ENCODE measurements at places on chromosomes 6 and 20.

DNA sequence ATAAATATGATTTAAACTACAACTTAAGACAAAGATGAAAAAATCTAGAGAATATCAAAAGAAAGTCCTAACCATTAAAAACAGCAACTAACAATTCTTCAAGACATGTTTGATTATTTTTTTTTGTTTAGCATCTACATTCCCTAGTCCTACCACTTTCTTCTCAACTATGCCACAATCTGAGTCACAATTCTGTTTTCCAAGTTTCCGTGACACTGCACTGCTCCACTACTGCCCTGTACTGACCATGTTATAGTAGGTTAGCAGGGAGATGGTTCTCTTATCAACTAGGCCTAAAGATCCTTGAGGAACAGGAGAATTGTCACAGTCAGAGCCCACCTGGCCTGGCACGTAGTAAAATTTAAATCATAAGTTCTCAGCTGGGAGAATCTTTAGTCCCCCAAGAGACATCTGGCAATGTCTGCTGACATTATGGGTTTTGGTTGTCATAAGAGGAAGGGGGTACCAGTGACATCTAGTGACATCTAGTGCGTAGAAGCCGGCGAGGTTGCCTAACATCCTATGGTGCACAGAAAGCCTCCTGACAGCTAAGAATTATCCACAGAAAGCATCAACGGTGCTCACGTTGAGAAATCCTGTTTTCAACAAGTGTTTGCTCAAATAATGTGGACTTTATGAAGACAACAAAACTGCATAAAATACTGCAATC lies 100.5 kb downstream of the PDE10A start:
- DNase-seq, result no peak

DNA sequence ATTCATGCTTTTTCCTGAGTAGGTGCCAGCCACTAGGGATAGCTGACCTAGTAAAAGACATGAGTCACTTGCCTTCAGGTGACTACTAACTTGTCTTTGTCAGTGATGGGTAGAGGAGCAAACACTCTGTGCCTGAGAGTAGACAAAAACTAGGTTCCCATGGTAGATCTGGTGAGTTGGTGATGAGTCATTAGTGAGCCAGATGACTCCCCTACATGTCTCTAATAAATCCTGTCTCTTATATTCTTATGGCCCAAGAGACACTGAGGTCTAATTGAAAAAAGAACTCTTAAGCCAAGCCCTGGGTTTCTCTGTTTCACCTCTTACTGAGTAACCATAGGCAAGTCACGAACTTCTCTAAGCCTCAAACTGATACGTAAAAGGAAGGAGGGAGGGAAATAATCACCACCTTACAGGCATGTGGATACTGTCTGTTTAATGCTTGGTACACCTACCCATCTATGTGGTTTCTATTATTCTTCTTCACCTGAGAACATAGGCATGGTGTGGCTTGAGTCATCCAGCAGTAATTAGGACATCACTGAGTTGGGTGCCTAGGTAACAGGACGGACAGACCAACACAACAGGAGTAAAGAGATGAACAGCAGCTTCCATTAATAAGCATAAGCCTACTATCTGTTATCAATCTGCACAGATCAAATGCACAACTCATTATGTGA lies 20.3 kb downstream of the TTPAL start:
- no peak for DNase-seq

- no peak for DNase-seq
Measured at GRCh38 chr6:42707595-42707994, 14.8 kb downstream of the PRPH2 start.

GRCh38 chr6:114249522-114249921 lies 93.3 kb downstream of the HS3ST5 start:
- DNase-seq, result no peak

DNA sequence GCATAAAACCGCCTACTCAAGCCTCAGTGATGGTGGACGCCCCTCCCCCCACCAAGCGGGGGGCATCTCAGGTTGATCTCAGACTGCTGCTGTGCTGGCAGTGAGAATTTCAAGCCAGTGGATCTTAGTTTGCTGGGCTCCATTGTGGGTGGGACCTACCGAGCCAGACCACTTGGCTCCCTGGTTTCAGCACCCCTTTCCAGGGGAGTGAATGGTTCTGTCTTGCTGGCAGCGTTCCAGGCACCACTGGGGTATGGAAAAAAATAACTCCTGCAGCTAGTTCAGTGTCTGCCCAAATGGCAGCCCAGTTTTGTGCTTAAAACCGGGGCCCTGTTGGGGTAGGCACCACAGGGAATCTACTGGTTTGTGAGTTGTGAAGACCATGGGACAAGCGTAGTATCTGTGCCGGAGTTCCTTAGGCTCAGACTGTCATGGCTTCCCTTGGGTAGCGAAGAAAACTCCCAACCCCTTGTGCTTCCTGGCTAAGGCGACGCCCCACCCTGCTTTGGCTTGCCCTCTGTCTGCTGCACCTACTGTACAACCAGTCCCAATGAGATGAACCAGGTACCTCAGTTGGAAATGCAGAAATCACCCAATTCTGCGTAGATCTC lies 1334.5 kb upstream of the ADGRB3 start:
- DNase-seq, result no peak

DNA sequence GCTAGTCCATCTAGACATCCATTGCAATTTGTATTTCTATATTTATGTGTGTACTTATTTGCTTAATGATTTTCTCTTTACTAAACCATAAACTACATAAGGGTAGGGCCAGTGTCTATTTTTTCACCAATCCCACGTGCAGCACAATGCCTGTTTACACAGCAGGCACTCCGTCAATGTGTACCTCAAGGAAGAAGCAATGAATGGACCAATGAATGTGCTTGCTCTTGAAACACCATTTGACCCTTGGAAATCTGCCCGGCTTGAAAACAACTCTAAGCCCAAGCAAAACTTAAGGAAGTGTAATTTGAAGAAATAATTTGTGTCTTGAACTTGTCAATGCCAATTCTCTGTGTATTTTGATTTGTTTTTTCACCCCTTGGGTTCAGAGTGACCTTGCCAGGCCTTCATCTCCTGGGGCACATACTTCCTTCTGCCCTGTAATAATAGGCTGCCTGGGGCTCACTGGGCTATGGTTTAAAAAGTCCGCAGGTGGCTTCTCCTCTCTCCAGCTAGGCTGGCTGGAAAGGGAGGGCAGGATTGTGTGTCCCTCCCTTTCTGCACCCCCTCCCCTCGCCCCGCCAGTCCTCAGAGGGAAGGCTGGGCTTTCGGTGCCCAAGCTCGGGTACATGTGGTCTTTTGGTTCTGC lies 140.8 kb upstream of the ARMC2 start:
- peak; percentile 90 for DNase-seq

- DNase-seq, result no peak
Measured at GRCh38 chr6:5833120-5833519, 173.6 kb downstream of the NRN1 start.

DNA sequence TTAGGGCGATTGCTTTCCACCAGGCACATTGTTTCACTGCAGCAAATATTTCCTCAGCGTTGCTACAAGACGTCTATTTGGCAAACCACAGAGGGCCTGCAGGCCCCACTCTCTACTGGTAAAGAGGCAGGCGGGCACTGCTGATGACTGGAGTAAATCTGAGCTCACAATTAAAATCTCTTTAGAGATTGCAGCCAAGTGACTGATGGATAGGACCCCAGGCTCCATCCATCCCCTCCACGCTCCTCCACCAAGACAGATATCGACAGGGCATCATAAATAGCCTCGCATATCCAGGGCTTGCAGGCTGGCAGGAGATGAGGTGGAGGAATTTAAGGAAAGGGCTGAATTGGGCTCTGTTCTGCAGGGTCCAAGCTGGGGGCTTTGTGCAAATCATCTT lies 50.4 kb upstream of the MDGA1 start:
- no peak for DNase-seq

DNA sequence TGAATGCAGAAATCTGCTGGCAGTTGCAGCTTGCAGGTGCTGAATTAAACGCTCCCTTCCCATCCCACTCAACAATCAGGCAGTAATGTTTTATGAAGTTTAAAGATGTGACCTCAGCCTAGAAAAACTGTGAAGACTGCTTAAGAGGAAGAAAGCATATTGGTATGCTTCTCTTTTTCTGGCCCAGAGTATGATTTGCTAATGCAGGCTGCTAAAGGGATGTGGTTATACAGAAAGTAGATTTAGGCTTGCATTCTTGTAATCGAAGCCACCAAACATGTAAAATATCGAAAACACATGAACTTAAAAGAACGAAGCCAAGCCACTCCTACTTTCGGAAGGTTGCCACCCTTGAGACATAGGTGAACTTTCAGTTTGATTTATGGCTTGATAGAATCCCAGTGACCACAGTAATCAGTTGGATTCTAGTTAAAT lies 40.7 kb downstream of the MAP3K5 start:
- DNase-seq, result no peak

- DNase-seq, result no peak
Measured at GRCh38 chr6:10586302-10586701, 65.2 kb downstream of the GCNT2 start.

DNA sequence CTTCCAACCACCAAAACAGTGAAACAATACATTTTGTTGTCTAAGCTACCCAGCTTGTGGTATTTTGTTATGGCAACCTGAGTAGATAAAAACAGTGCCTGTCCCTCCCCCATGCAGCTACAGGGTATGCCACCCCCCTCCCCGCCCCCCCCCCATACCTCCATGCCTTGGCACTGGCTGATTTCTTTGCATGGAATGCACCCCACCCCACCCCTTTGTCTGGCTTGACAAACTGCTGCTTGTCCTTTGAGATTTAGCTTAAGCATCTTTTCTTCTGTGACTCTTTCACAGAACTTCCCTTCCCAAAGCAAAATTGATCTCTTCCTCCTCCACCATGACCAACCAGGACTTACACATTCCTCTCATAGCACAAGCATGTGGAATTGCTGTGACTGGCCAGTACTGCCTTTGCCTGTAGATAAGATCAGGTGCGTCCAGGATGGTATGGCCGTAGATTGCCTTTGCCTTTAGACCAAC lies 64.6 kb upstream of the ADGRF1 start:
- no peak for DNase-seq

- no peak for DNase-seq
Measured at GRCh38 chr20:11852189-11852588, 65.5 kb upstream of the BTBD3 start.

DNA sequence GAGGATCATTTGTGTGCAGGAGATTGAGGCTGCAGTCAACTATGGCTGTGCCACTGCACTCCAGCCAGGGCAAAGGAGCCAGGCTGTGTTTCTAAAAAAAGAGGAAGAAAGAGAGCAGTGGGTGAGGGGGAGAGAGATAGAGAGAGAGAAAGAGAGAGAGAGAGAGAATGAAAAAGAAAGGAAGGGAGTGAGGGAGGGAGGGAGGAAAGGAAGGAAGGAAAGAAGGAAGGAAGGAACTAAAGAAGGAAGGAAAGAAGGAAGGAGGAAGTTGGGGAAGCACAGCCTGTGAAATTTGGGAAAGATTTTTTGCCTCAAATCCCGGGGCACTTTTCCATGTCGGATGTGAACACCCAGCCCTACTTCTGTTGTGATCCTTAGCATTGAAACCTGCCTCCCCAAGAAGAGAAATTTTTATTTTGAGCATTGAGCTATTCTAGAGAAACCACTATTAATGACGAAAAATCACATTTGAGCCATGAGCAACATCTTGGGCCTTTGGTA lies 57.8 kb downstream of the FOXA2 start:
- peak; percentile 11 for DNase-seq

DNA sequence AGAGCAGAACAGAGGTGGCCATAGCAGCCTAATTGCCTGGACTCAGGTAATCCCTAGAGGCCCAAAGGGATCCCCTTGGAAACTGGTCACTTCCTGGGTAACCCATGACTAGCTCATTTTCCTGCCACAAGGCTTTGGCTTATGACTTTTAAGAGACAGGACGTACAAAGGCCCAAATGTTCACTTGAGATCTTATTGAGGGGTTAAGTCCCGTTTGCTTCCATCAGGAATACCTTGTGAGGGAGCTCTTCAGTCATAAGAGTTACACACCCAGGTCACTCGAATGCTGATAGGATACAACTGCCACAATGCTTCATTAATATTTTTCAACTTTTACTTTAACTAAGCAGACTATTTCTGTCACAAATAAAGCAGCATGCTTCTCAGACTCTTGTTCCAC lies 51.7 kb downstream of the TMEM170B start:
- no peak for DNase-seq

DNA sequence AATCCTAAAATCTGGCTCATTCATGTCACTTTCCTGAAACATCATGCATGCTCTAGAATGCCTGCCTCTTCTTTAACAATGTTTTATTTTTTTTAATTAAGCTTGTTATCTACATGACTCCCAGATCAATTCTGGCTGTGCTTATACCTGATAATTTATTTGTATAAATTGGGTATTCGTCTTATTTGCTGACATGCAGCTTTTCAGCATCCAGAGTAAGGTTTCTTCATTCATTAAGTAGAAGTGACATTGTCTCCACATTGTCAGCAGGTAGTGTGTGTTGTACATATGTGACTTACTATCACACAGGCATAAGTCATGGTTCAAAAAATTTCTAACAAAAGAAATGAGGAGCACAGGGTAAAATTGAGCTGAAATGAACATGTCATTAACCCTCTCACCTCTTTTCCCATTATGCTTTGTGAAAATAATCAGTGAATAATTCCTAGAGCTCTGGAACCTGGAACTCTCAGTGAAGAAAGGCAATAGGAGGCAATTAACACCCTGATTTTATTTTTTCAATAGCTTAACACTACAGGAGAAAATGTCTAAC lies 157.4 kb downstream of the OPRM1 start:
- no peak for DNase-seq

DNA sequence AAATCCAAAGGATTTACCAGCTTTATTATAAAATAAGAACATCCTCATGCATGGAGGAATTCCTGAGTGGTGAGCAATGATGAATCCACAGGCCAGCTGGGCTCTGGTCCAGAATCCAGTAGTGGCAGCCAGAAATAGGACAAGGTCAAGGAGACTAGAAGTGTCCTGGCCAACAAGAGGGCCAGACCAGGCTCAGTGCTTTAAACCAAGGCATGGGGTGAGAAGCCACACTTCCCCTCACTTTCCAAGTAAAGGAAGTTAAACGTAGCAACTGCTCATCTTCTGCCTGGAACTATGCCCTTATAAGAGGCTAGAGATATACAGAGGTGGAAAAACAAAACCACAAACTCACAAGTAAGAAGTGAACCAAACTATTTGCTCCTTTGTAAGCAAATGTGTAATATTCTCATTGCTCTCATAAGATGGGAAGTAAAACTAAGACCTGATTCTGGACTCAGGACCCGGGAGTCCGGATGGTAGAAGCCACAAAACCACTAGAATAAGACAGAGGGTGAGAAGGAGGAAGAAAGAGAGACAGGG lies 253.2 kb downstream of the UST start:
- DNase-seq, result no peak

DNA sequence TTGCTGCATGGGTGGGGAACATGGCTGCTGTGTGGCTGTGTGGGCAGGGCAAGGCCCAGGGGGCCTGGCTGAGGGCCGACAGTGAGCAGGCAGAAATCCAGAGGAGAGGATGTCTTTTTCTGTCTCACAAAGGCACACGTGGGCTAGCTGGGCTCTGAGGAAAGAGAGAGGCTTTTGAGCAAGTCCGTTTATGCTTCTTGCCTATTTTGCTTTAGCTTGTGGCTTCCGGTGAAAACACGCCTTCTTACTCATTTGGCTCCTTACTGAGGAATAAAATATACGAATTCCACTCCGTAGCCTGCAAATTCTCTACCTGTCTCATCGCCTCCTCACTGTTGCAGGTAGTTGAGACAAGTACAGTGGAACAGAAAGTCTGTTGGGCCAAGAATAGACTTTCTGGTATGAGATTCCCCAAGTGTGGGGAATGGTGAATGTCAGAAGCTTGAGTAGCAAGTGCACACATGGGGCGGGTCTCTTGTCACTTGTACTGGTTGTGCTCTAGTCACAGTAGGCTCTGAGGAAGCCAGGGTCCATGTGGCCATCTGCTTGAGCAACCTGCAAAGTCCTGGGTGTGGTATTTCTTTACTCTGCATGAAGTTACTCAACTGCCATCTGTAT lies 28.4 kb downstream of the WRNIP1 start:
- no peak for DNase-seq
